ENCODE measurements at places on chromosomes 4 and X. TPM values are rescaled to one million over a fixed set of nuclear protein-coding genes. Genes with fewer than 3 reads are reported as not detected.

The ADH5 gene
- total RNA-seq = 107 TPM

The SCLT1 gene
- total RNA-seq = 36.4 TPM

The PPP1R3F gene
- total RNA-seq = 9.9 TPM

The TNIP3 gene
- total RNA-seq = 1.6 TPM

The TKTL1 gene
- total RNA-seq = 2.0 TPM

The LETM1 gene
- 39.3 TPM for total RNA-seq

GRCh38 chr4:149584722-149585121 is 230.9 kb downstream of the IQCM start:
- H3K4me1 ChIP-seq = no peaks in the 10 kb centered on the region
- H3K27me3 ChIP-seq = no peaks in the 10 kb centered on the region
- no peak overlapping the region for H3K4me3 ChIP-seq
- H3K27ac ChIP-seq = no peak overlapping the region

DNA sequence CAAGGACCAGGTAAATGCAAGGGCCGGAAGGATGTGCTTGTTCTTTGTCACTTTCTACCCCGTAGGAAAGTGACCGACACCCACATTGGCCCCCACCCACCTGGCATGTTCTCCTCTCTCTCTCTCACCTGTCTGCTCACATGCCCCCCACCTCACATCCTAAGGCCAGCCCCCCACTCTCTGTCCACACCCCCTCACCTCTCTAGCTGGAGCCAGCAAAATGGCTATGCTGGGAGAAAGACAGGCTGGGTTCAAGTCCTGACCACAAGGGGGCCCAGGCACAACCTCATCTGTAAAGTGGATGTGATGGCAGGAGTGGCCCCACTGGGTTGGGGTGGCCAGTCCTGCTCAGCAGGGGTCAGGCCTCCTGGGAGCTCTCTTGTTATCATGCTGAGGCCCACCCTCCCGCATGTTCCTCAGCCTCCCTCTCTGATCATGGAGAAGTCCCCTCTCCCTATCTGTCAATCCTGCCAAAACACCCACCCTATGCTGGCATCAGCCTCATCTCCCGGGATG is 1.7 kb upstream of the PPP2R2C start:
- H3K4me1 ChIP-seq = peaks cover 3% of the 10 kb centered on the region
- no peaks in the 10 kb centered on the region for H3K36me3 ChIP-seq
- H3K4me3 ChIP-seq = no peak overlapping the region
- H3K27ac ChIP-seq = no peak overlapping the region
- peak; percentile 10 for DNase-seq
- peaks cover 47% of the 10 kb centered on the region for H3K27me3 ChIP-seq

- no peak for DNase-seq
- H3K4me1 ChIP-seq = no peaks in the 10 kb centered on the region
- H3K27ac ChIP-seq = no peak overlapping the region
- no peaks in the 10 kb centered on the region for H3K27me3 ChIP-seq
- H3K4me3 ChIP-seq = no peak overlapping the region
- no peaks in the 10 kb centered on the region for H3K36me3 ChIP-seq
Measured at GRCh38 chrX:114619874-114620273, 36.0 kb downstream of the HTR2C start.

GRCh38 chr4:165048170-165048569 is 5.5 kb upstream of the TRIM75 start:
- H3K4me3 ChIP-seq = no peak overlapping the region
- no peak overlapping the region for H3K27ac ChIP-seq
- no peak for DNase-seq
- no peaks in the 10 kb centered on the region for H3K36me3 ChIP-seq
- peaks cover 5% of the 10 kb centered on the region for H3K27me3 ChIP-seq

DNA sequence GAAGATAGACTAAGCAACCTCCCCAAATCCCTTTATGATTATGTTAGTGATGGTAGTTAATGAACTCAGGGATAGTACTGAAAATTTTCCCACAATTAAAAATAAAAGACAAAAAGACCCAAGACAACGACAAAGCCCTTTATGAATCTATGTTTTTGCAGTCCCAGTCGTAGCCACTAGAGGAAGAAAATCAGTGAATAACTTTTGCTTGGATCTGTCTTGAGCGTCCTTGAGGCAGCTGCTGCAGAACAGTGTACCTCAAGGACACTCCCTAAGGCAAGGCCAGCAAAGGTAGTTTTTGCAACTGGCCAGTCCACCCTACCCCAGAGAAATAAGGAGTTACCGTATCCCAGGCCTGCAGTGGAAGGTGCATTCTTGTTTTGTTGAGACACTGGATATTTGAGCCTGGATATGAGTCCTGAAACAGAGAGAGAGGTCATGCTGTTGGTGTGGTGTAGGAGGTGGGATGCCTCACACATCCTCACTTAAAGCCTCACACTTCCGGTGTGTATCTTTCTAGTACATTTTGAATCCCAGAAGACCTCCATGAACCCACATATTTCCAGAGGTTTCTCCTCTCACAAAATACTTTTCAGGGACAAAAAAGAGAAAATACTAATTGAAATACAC is 8.7 kb upstream of the TIMM8A start:
- no peak overlapping the region for H3K27ac ChIP-seq
- H3K4me3 ChIP-seq = no peak overlapping the region
- H3K4me1 ChIP-seq = peaks cover 4% of the 10 kb centered on the region
- H3K27me3 ChIP-seq = peaks cover 1% of the 10 kb centered on the region
- H3K36me3 ChIP-seq = no peaks in the 10 kb centered on the region

GRCh38 chr4:73883306-73883705 is 14.1 kb downstream of the CXCL1 start:
- no peaks in the 10 kb centered on the region for H3K27me3 ChIP-seq
- H3K27ac ChIP-seq = no peak overlapping the region
- DNase-seq = no peak
- H3K4me1 ChIP-seq = no peaks in the 10 kb centered on the region
- H3K4me3 ChIP-seq = no peak overlapping the region

DNA sequence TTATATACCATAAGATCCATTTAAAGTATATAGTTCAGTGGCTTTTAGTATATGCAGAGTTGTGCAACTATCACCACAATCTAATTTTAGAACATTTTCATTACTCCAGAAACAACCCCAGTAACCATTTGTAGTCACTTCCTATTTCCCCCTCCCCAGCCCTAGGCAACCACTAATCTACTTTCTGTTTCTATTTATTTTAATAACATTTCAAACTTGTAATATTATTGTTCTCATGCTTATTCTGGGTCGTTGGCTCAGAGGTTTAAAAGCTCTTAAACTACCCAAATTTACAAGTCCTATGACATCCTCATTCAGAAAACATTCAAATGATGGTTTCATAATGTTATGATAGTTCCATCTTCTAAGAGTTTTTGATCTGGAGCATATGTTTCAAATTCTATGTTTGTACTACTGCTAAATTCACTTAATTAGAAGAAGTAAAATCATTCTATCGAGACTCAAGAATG is 18.4 kb downstream of the XIAP start:
- H3K36me3 ChIP-seq = peaks cover 8% of the 10 kb centered on the region
- H3K27ac ChIP-seq = peak overlapping the region; percentile 79
- no peaks in the 10 kb centered on the region for H3K27me3 ChIP-seq
- peak overlapping the region; percentile 55 for H3K4me3 ChIP-seq

DNA sequence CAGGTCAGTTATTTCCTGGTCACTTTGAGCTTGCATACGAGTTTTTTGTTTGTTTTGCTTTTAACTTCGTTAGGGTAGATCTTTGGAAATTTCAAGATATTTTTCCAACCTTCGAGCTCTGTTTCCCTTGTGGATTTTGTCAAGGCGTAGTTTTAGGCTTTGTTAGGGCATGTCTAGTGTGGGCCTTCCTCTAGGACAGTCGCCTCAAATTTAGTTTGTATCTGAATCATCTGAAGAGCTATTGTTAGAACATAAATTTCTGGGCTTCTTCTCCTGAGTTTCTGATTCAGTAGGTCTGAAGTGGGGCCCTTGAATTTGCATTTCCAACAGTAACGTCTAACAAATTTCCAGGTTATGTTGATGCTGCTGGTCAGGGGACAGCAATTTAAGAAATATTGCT is 48.8 kb upstream of the RBM47 start:
- no peak overlapping the region for H3K4me3 ChIP-seq
- H3K4me1 ChIP-seq = peaks cover 18% of the 10 kb centered on the region
- peaks cover 2% of the 10 kb centered on the region for H3K27me3 ChIP-seq
- no peaks in the 10 kb centered on the region for H3K36me3 ChIP-seq

GRCh38 chrX:132561483-132561882 is 72.6 kb upstream of the MBNL3 start:
- no peak overlapping the region for H3K4me3 ChIP-seq
- H3K4me1 ChIP-seq = no peaks in the 10 kb centered on the region
- no peaks in the 10 kb centered on the region for H3K27me3 ChIP-seq
- H3K27ac ChIP-seq = no peak overlapping the region
- no peaks in the 10 kb centered on the region for H3K36me3 ChIP-seq
- DNase-seq = no peak

GRCh38 chr4:70715097-70715496 is 6.7 kb upstream of the RUFY3 start:
- H3K4me3 ChIP-seq = no peak overlapping the region
- H3K27me3 ChIP-seq = no peaks in the 10 kb centered on the region
- H3K36me3 ChIP-seq = no peaks in the 10 kb centered on the region
- H3K27ac ChIP-seq = no peak overlapping the region
- peaks cover 8% of the 10 kb centered on the region for H3K4me1 ChIP-seq

GRCh38 chr4:156662921-156663320 is 308.7 kb downstream of the PDGFC start:
- H3K27ac ChIP-seq = no peak overlapping the region
- H3K4me3 ChIP-seq = no peak overlapping the region
- no peaks in the 10 kb centered on the region for H3K27me3 ChIP-seq
- no peak for DNase-seq
- no peaks in the 10 kb centered on the region for H3K36me3 ChIP-seq

- H3K4me3 ChIP-seq = peak overlapping the region; percentile 64
- no peaks in the 10 kb centered on the region for H3K36me3 ChIP-seq
- H3K4me1 ChIP-seq = peaks cover 11% of the 10 kb centered on the region
- DNase-seq = no peak
Measured at GRCh38 chr4:81214144-81214880, 710 bp downstream of the PRKG2 start.

DNA sequence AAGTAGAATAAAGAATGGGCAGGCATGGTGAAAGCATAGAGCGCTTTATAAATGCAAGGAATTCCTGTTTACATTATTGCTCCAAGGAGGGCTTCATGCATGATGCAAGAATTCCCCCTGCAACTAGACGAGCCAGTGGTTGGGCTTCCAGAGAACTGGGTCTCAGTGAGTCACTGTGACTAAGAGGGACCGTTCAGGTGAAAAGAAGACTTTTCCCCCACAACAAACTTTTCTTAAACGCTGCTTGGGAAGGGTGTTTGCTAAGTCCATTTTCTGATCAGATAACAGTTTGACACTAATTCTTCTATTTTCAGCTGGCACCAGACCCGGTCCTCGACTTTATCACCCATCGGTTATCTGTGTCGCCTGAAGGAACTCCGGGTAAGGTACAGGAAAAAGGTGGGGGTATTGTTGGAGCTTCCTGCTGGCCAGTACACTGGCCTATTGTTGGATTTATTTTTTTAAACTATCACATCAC is 40.1 kb downstream of the LDB2 start:
- DNase-seq = no peak
- no peaks in the 10 kb centered on the region for H3K27me3 ChIP-seq
- H3K4me3 ChIP-seq = no peak overlapping the region
- no peak overlapping the region for H3K27ac ChIP-seq
- no peaks in the 10 kb centered on the region for H3K36me3 ChIP-seq

DNA sequence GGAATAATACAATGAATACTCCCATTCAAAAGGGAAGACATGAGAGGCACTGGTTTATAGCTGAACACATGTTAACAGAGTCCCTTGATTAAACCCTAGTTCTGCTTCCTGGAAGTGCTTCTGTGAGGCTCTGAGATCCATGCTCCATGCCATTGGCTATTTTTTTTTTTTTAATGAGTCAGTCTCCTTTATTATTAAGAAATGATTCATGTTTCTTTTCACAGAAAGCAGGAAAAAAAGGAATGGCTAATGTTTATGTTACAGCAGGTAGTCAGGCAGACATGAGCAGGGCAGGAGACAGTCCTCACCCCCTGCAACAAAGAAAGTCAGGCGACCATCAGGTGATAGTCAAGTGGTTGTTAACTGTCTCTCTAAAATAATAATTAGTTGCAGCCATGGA is 598.7 kb downstream of the EPHA5 start:
- H3K4me1 ChIP-seq = no peaks in the 10 kb centered on the region
- no peak for DNase-seq
- H3K4me3 ChIP-seq = no peak overlapping the region
- no peaks in the 10 kb centered on the region for H3K36me3 ChIP-seq
- H3K27ac ChIP-seq = no peak overlapping the region

DNA sequence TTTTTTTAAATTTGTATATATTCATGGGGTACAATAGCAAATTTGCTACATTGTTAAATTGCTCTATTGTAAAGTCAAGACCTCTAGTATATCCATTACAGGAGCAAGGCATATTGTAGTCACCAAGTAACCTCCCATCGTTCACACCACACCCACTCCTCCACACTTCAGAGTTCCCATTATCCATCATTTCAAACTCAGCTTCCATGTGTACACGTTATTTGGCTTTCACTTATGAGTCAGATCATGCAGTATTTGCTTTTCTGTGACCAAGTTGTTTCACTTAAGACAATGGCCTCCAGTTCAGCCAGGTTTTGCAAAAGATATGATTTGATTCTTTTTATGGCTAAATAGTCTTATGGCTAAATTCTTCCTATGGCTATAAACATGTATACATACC is 2614.2 kb downstream of the PCDH7 start:
- no peak overlapping the region for H3K27ac ChIP-seq
- no peak overlapping the region for H3K4me3 ChIP-seq
- DNase-seq = no peak
- H3K36me3 ChIP-seq = no peaks in the 10 kb centered on the region
- no peaks in the 10 kb centered on the region for H3K4me1 ChIP-seq

DNA sequence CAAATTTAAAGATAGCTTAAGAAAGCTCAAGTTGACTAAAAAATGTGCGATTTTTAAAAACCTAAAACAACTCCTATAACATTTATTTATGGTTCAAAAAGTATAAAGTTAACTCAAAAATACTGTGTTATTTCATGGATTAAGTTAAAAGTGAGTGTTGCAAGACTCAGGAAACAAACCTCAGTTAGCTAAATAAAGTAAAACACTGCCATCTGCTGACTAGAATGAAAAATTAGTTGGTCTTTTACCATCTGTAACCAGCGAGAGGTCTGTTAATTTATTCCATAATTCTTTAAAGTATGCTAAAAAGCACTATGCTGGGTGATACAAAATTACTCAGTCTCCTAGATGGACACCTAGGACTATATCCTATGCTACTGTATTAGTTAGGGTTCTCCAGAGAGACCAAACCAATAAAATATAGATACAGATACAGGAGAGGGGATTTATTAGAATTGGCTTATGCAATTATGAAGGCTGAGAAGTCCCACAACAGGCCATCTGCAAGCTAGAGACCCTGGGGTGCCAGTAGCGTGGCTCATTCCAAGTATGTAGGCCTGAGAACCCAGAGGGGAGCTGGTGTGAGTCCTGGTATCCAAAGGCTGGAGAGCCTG is 4.9 kb upstream of the WDFY3 start:
- no peak overlapping the region for H3K27ac ChIP-seq
- H3K27me3 ChIP-seq = peaks cover 30% of the 10 kb centered on the region
- H3K4me3 ChIP-seq = no peak overlapping the region
- H3K4me1 ChIP-seq = peaks cover 9% of the 10 kb centered on the region
- peaks cover 3% of the 10 kb centered on the region for H3K36me3 ChIP-seq
